Stimulated activated CD4-positive, alpha-beta T cell treated with anti-CD3 and anti-CD28 coated beads, Interleukin-15, amount 100 ng/mL, for 1 hour (primary cell): ENCODE measurements at places on chromosomes 4 and X.

DNA sequence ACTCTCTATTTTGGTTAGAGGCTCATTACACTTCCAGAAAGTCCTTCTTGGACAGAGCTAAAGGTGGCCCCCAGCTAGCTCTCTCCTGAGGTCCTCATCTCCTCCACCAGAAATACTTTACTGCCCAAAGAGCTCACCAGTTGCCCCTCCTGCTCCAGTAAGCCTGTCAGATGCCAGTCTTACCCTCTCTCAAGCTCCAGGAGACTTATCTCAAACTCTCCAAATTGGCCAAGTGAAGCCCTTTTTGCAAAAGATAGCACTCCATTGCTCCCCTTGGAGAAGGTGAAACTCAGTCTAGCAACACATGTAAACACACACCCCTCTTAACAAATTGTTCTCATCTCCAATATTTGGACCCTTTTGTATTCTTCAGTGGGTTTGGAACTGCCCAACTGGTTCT, 128.5 kb downstream of the ZNF330 start:
- no peak for DNase-seq

GRCh38 chrX:107565931-107566603, 62.2 kb upstream of the PRPS1 start:
- DNase-seq = no peak

GRCh38 chr4:103097112-103097511, 2.5 kb downstream of the BDH2 start:
- DNase-seq = no peak

DNA sequence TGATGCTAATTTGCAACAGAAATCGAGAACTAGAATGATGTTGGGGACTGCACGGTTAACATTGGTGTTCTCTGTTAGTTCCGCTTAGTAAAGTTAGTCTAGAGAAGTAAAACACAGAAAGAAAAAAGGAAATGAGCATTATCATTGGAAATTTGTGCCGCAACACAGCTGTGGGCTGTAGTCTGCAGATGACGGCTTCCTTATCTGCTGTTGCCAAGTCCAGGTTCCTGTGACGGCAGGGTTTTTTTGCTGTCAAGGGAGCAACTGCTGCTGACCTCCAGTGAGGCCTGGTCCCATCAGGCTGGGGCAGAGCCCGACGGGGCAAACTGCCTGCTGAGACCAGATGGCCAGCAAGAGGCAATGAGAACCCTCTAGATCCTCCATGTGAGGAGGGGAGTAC, 38.9 kb upstream of the PHEX start:
- no peak for DNase-seq
